Activated T-cell treated with anti-CD3 and anti-CD28 coated beads, Interleukin-2, amount 50 U/mL, for 24 hours (primary cell): ENCODE measurements at places on chromosomes 12 and 14.

DNA sequence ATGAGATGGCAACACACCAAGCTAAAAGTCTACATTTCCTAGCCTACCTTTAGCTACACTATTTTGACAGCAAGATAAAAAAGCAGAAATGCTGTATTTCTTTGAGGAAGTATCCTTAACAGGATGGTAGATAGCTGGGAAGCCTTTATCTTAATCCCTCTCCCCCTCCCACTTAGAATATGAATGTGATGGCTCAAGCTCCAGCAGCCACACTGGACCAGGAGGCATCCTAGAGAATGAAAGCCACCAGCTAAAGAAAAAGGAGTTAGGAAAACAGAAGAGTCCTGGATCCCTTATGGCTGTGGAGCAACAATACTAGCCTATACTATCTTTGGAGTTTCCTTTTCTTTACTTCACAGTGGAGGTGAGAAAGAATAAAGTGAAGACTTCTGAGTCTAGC, 15.1 kb downstream of the NAP1L1 start:
- no peak overlapping the region for H3K4me3 ChIP-seq
- peaks cover 63% of the 10 kb centered on the region for H3K4me1 ChIP-seq
- H3K27ac ChIP-seq, result peak overlapping the region; percentile 77
- DNase-seq, result no peak

GRCh38 chr14:91067186-91067585, 6.7 kb upstream of the RPS6KA5 start:
- H3K4me3 ChIP-seq, result no peak overlapping the region
- no peaks in the 10 kb centered on the region for H3K27me3 ChIP-seq
- DNase-seq, result no peak
- peak overlapping the region; percentile 90 for H3K27ac ChIP-seq

DNA sequence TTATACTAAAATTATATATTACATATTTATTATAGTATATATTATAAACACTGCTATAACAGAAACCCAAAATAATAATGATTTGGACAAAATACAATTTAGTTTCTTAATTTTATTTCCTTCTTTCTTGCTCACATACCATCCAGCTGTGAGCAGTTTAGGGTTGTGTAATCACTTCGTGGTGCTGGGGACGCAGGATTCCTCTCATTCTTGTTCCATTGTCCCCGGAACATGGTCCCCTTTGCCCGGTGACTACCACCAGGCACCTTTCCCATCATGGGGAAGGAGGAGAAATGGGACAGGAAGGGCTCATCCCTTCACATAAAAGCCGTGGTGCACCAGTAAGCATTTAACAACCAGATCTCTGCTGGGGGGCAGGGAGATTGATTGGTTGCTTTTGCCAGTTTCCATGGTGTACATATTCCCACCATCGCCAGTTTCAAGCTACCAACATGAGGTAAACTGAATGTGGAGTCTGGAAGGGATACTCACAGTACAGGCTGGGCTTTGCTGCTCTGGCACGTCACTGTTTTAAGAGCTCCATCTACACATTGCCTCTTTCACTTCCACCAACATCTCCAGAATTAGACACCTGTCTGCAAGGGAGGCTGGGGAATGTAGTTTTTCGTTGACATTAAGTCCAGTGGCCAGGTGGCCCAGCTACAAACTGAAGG, 191.5 kb downstream of the TMEM132C start:
- no peaks in the 10 kb centered on the region for H3K4me1 ChIP-seq
- H3K27me3 ChIP-seq, result no peaks in the 10 kb centered on the region
- no peaks in the 10 kb centered on the region for H3K36me3 ChIP-seq
- DNase-seq, result no peak
- H3K27ac ChIP-seq, result no peak overlapping the region
- no peak overlapping the region for H3K4me3 ChIP-seq

- no peak overlapping the region for H3K27ac ChIP-seq
- H3K36me3 ChIP-seq, result no peaks in the 10 kb centered on the region
- H3K27me3 ChIP-seq, result peaks cover 99% of the 10 kb centered on the region
- H3K4me1 ChIP-seq, result peaks cover 7% of the 10 kb centered on the region
- DNase-seq, result no peak
- H3K4me3 ChIP-seq, result no peak overlapping the region
Observed at GRCh38 chr12:114406984-114407841, 1.3 kb upstream of the TBX5 start.

DNA sequence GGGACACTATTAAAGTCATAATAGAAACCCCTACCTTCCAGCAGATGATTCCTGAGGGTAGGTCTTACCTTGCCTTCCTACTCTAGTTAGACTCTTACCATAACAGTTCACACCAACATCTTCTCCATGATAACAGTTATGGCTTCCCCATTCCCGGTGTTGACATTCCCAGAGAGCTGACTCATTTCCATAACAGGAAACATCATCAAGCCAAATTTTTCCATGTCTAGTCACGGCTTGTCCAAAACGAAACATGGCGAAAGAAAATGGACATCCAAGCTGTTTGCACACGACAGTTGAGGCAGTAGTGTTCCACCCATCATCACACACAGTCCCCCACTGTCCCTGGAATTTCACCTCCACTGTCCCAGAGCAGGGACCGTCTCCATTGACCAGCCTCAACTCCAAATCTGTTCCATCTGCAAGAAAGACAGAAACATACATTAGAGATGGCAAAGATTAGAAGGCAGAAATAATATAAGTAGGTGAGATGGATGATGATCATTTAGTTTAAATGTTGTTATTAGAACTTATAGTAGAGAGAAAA, 10.6 kb downstream of the CD163L1 start:
- DNase-seq, result no peak
- H3K36me3 ChIP-seq, result no peaks in the 10 kb centered on the region
- H3K4me3 ChIP-seq, result no peak overlapping the region
- peaks cover 1% of the 10 kb centered on the region for H3K4me1 ChIP-seq

DNA sequence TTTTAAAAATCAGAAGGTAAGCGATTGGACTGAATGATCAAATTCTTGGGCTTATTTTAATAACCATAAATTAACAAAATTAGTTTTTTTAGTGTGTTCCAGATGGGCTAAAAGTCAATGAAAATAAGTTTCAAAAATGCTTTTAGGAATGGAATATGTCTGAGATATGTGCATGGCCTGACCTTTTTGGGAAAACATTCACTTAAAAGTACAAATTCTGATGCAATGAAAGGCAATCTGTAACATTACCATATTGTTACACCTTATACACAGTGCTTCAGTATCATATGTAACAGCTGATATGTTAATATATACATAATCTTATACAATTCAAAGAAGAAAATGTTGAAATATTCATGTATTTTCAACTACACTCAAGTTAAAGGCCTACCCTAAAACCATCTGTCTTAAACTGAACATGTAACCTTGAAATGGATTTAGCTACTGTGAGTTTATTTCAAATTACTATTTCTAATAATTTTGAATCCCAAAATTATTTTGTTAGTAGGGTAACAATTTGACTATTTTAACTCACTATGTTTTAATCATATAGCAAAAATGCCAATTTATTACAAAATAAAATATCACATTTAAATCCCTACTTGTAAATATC, 84.8 kb downstream of the EEA1 start:
- peaks cover 40% of the 10 kb centered on the region for H3K36me3 ChIP-seq
- H3K4me1 ChIP-seq, result peaks cover 5% of the 10 kb centered on the region
- H3K27me3 ChIP-seq, result no peaks in the 10 kb centered on the region
- H3K4me3 ChIP-seq, result no peak overlapping the region
- H3K27ac ChIP-seq, result no peak overlapping the region

DNA sequence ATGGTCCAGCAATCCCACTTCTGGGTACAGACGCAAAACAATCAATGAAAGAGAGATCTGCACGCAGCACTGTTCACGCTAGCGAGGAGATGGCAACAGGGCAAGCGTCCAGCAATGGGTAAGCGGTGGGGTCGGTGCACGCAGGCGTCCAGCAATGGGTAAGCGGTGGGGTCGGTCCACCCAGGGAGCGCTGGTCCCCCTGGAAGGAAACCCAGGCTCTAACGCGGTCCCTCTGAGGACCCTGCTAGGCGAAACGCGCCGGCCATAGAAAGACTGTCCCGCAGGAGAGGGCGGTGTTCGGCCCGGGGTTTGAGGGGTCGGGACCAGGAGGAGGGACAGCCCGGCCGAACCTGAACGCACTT, 618 bp upstream of the PGAM5 start:
- H3K36me3 ChIP-seq, result peaks cover 59% of the 10 kb centered on the region
- no peaks in the 10 kb centered on the region for H3K27me3 ChIP-seq
- H3K4me3 ChIP-seq, result peak overlapping the region; percentile 84
- peak overlapping the region; percentile 84 for H3K27ac ChIP-seq

GRCh38 chr14:105136401-105137322, 31.9 kb downstream of the JAG2 start:
- no peaks in the 10 kb centered on the region for H3K4me1 ChIP-seq
- DNase-seq, result no peak
- H3K36me3 ChIP-seq, result no peaks in the 10 kb centered on the region
- no peak overlapping the region for H3K27ac ChIP-seq
- H3K4me3 ChIP-seq, result no peak overlapping the region

- no peaks in the 10 kb centered on the region for H3K4me1 ChIP-seq
- H3K27ac ChIP-seq, result no peak overlapping the region
- H3K36me3 ChIP-seq, result no peaks in the 10 kb centered on the region
- H3K4me3 ChIP-seq, result no peak overlapping the region
Observed at GRCh38 chr12:120416490-120417216, 21.3 kb upstream of the COX6A1 start.

- H3K36me3 ChIP-seq, result peaks cover 58% of the 10 kb centered on the region
- no peak overlapping the region for H3K4me3 ChIP-seq
- DNase-seq, result no peak
- H3K4me1 ChIP-seq, result peaks cover 23% of the 10 kb centered on the region
- no peaks in the 10 kb centered on the region for H3K27me3 ChIP-seq
- H3K27ac ChIP-seq, result no peak overlapping the region
Observed at GRCh38 chr12:66119870-66120241, 10.7 kb downstream of the LLPH start.

DNA sequence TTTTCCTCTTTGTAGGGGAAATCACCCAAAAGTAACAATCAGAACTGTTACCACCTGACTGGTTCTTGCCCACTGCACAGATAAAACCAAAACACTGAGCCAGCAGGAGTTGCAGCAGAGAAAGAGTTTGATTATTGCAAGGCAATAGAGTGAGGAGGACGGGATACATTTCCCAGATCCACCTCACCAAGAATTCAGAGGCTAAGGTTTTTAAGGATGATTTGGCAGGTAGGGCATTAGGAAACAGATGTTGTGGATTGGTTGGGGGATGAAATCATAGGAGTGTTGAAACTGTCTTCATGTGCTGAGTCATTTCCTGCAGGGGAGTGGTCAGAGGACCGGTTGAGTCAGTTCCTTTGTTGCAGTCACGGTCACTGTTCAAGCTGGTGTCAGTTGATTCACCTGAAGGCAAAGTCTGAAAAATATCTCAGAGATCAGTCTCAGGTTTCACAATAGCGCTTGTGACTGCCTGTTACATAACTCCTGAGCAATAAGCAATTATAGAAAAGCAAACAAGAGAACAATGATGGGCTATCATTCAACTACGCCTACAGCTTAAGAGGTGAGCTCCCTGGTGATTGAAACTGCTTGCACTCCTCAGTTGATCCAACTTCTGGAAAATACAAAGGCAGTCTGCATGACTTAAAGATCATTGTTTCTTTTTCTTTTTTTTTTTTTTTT, 20.3 kb upstream of the AMN1 start:
- peaks cover 57% of the 10 kb centered on the region for H3K4me1 ChIP-seq
- no peaks in the 10 kb centered on the region for H3K36me3 ChIP-seq
- peak; percentile 59 for DNase-seq
- peak overlapping the region; percentile 2 for H3K4me3 ChIP-seq
- peak overlapping the region; percentile 90 for H3K27ac ChIP-seq

- no peak overlapping the region for H3K4me3 ChIP-seq
- no peak overlapping the region for H3K27ac ChIP-seq
- H3K4me1 ChIP-seq, result peaks cover 6% of the 10 kb centered on the region
- peaks cover 11% of the 10 kb centered on the region for H3K27me3 ChIP-seq
- H3K36me3 ChIP-seq, result no peaks in the 10 kb centered on the region
Observed at GRCh38 chr12:52149651-52150241, 42.1 kb downstream of the KRT80 start.

DNA sequence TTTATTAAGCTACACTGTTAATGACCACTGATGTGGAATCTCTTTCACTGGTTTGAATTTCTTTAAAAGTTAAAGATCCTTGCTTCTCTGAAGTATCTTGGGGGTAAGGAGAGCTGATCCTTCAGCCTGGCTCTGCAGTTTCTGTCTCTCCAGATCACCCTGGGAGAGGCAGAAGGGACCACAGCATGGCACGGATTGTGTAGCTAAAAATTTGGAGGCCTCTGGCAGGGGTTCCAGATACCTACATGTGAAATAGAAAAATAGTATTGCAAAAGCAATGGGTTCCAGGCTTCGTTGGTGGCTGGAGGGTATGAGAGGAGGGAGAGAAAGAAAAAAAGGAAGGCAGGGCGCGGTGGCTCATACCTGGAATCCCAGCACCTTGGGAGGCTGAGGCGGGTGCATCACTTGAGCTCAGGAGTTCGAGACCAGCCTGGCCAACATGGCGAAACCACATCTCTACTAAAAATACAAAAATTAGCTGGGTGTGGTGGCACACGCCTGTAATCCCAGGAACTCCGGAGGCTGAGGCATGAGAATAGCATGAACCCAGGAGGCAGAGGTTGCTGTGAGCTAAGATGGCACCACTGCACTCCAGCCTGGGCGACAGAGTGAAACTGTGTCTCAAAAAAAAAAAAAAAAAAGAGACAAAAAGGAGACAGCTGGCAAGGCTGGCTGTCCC, 3.4 kb downstream of the CHST11 start:
- H3K36me3 ChIP-seq, result peaks cover 38% of the 10 kb centered on the region
- no peaks in the 10 kb centered on the region for H3K27me3 ChIP-seq
- DNase-seq, result no peak
- H3K4me3 ChIP-seq, result peak overlapping the region; percentile 98
- peak overlapping the region; percentile 84 for H3K27ac ChIP-seq

- H3K4me1 ChIP-seq, result peaks cover 8% of the 10 kb centered on the region
- no peak for DNase-seq
- no peak overlapping the region for H3K27ac ChIP-seq
- H3K27me3 ChIP-seq, result peaks cover 54% of the 10 kb centered on the region
Observed at GRCh38 chr14:73233564-73233963, 3.7 kb upstream of the PAPLN start.

- no peak overlapping the region for H3K4me3 ChIP-seq
- no peak overlapping the region for H3K27ac ChIP-seq
- no peak for DNase-seq
- no peaks in the 10 kb centered on the region for H3K27me3 ChIP-seq
Observed at GRCh38 chr14:68623307-68623706, 169.6 kb downstream of the ZFP36L1 start.

- no peaks in the 10 kb centered on the region for H3K36me3 ChIP-seq
- DNase-seq, result no peak
- peaks cover 6% of the 10 kb centered on the region for H3K27me3 ChIP-seq
- H3K4me3 ChIP-seq, result no peak overlapping the region
- H3K27ac ChIP-seq, result no peak overlapping the region
Observed at GRCh38 chr12:127162307-127162706, 1104.7 kb upstream of the TMEM132C start.
